Ascending aorta (tissue), 2 donors: ENCODE measurements at places on chromosomes 5 and 9.

- DNase-seq = no peak
Measured at GRCh38 chr9:125650271-125650737, 56.7 kb downstream of the MAPKAP1 start.

GRCh38 chr5:548256-548655, 24.0 kb upstream of the SLC9A3 start:
- DNase-seq = peak; percentile 63

GRCh38 chr5:127667926-127668325, 19.0 kb downstream of the CTXN3 start:
- no peak for DNase-seq

DNA sequence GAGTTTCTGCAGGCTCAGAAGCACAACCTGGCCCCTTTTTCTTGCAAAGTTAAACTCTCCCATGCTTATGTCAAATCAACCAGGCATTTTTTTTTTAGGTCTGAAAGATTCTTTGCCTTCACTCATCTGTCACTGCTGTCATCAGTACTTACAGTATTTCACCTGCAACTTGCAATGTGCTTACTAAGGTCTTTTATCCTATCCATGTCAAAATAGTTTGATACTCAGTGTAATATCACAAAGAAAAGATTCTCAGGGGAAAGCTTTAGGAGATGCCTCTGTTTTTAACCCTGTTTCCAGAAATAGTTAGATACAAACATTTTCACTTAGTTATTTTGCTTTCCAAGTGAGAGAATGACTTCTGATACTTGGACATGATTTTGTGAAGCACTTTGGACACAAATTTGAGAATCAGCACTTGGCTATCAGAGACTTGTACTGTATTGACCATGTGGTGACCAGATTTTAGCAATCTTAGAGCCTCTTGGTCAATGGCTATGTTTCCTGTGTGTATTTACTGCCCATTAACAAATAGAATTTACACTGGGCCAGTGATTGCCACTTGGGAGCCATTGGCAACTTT, 428.2 kb downstream of the IRX1 start:
- no peak for DNase-seq

GRCh38 chr9:129403779-129404620, 216.9 kb downstream of the C9orf50 start:
- no peak for DNase-seq

GRCh38 chr5:168865968-168866367, 286.8 kb upstream of the PANK3 start:
- DNase-seq = no peak

- DNase-seq = no peak
Measured at GRCh38 chr9:22054076-22054475, 45.0 kb upstream of the CDKN2B start.

- no peak for DNase-seq
Measured at GRCh38 chr5:35325836-35326235, 95.5 kb upstream of the PRLR start.

DNA sequence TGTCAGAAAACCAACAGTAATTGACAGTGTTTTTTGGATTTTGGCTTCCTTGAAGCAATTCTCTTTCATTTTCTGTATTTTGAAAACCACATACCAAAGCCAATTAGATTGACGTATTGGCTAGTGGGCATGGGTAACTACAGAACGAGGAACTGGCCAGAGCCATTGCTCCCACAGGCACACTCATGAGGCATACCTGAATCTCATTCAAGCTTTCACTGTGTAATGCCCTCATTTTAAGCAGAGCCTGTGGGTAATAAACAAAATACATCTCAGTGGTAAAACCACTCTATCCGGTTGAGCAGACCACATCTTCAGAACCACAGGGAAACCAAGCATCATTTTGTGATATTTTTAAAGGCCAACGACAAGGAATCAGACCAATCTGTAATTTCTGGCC, 394.1 kb downstream of the ZNF608 start:
- DNase-seq = no peak

DNA sequence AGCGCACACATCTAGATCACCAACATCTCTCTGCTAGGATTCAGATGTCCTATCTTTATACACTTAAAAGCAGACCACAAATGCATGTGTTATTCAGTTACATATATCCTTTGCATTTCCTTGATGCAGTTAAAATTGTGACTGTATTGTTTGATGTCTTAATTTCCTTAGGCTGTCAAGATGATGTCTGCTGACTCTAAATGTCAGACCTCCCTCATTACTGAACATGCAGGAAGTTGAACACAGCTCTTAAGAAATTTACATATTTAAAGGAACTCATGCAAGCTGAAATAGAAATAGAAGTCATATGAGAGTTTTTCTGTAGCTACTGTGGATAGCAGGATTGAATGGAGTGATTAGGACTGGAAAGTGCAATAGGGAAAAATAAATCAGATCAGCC, 336.5 kb upstream of the SEMA6A start:
- DNase-seq = no peak

DNA sequence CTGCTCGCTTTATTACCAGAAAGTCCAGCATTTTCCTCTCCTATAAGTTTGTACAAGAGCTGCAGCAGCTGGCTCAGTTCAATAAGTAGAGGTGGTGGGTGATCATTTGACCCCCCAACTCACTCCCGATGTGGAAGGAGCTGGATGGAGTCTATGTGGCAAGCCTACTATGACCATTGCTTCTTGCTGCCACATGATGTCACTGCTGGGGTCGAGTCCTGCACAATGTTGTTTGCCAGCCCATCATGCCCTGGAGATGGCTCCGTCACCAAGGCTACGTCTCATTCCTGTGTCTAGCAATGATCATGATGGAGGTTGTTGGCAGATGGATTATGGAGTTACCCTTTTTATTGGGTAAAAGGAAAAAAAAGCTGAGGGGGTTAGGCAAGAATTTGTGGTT, 266.3 kb downstream of the PSAT1 start:
- DNase-seq = no peak

- DNase-seq = no peak
Measured at GRCh38 chr9:70297141-70297540, 38.4 kb downstream of the SMC5 start.

GRCh38 chr5:170849374-170849773, 12.4 kb upstream of the RANBP17 start:
- no peak for DNase-seq

DNA sequence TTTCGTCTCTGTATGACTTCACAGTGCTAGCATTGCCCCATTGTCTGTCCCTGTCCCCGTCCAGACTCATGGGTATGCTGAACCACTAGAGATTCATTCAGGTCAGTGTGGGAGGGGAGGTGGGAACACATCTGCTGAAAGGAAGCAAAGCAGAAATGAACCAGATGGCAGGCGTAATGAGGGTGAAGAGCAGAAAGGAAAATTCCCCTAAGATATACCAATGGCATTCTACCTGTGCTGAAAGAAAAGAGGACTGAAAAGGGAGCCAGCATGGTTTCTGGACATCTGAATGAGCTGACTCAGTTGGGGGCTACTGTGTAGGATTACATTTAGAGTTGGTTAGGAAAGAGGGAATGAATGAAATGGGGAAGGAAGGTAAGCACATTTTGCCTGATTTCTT, 678.7 kb downstream of the MAT2B start:
- no peak for DNase-seq

DNA sequence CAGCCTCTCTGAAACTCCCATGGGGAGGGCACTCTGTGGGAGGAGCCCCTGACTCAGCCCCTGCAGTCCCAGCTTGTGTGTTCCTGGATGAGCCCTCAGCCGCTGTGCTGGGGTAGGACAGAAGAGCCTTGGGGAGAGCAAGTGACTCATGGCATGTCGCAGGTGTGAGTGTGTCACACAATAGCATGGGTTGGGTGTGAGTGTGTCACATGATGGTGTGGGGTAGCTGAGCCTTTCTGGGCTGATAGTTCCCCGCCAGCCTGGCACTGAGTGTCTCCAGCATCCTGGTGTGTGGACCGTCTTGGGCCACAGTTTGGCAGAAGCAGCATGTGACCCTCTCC, 83.4 kb downstream of the PHF2 start:
- peak; percentile 4 for DNase-seq

DNA sequence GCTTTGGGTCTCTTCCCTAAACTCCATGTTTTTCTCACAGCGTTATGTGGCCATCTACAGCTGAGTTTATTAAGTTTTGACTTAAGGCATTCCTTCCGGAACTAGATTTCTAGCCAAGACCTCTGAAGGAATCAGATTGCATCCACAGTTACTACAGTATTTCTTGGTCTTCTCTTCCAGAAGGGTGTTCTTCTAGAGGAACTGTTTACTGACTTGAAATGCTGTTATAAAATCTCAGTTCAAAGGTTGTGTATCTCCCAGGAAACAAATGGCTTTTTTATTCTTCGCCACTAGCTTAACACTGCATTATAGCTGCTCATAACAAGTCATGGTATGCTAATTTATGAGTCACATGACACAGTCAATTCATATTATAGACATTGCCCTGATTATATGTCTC, 55.3 kb upstream of the RAD23B start:
- no peak for DNase-seq

DNA sequence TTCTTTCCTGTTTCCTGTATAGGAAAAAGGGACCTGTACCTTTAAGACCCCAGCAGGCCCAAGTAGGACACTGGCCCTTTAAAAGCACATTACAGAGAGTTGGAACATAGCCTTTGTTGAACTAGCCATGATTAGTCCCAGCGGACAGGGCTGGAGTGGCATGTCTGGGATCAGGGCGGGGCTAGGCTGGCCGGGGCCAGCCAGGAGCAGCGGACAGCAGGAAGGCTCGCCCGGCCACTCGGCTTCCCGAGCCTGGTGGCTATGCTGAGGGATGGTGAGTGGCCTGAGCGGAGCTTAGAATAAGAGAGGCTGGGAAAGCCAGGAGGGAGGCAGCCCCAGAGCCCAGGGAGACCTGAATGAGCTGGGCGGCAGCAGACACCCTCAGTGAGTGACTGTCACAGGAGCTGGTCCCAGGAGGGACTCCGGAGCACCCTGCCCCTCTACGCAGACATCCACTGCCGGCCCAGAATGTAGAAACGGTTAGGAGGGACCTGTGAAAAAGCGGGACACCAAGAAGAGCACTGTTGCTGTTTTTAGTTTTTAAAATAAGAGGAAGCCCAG, 92.1 kb downstream of the DAB2IP start:
- DNase-seq = peak; percentile 93

GRCh38 chr9:123741214-123741613, 188.7 kb downstream of the DENND1A start:
- DNase-seq = no peak

DNA sequence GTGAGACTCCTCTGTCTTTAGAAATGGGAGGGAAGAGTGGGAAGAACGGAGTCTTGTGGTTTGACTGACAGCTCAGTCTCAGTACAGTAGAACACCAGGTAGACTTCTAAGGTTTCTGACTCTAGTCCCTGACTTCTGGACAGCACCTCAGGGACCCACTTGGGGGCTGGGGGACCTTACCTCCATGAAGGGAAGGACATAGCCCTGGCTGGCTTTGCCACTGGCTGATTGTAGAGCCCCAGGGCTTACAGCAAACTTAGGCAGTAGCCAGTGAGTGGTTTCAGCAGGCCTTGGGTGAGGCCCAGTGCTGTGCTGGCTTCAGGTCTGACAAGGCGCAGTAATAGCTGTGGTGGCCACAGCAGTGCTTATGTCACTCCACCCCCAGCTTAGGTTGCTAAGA, 290.0 kb upstream of the PRR16 start:
- DNase-seq = no peak

DNA sequence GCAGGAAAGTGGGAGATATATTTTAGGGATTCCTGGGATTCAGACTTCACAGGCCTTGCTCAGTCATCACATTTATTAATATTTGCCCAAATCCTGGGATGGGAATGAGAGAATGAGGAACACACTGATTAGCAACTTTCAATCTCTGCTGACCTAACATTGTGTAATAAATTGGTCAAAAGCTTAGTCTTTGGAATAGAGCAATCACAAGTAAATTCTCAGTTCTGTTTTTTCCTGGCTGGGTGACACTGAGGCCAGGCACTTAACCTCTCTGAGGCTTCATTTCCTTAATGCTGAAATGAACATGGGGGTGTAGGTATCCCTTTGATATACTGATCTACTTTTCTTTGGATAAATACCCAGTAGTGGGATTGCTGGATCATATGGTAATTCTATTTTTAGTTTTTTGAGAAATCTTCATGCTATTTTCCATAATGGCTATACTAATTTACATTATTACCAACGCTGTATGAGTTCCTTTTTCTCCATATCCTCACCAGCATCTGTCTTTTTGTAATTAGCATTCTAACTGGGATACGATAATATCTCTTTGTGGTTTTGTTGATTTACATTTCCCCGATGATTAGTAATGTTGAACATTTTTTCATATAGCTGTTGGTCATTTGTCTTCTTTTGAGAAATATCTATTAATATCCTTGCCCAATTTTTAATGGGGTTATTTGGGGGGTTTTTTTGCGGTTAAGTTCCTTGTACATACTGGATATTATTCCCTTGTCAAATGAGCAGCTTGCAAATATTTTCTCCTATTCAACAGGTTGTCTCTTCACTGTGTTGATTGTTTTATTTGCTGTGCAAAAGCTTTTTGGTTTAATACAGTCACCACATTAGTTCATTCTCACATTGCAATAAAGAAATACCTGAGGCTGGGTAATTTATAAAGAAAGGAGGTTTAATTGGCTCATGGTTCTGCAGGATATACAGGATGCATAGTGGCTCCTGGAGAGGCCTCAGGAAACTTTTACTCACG, 36.8 kb upstream of the NIPBL start:
- DNase-seq = no peak

DNA sequence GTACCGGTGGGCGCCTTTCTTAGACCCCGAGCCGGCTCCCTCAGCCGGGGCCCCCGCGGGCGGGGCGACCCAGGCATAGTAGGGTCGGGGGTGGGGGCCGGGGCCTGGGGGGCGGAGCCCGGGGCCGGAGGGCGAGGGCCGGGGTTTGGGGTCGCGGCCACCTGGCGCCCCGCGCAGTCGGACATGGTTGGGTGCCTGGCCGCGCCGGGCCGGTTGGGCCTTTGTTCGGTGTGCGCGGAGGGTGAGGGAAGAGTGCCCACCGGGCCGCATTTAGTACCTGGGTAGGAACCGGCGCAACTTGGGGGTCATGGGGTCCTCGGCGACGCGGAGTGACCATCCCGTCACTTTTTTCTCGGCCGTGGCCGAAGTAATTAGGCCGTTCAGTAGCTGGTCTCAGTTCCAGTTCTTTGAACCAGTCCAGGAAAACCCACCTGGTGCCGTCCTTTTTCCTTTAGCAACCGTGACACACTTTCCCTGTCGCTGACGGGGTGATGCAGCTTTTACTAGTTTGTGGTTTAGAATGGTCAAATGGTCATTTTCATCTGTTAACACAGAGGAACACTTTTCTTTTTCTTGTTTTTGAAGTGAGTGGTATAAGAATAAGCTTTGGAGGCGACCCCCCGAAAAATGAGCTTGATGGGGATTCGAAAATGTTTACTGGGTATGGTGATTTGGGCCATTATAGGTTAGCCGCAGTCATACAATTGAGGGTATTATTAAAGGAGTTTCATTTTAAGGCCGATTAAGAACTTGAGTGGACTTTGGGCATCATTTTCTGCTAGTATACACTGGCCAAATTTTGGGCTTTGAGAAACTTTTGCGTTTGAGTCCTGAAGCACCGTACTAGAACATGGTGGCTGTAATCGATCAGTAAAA, 589 bp downstream of the CKS2 start:
- no peak for DNase-seq

DNA sequence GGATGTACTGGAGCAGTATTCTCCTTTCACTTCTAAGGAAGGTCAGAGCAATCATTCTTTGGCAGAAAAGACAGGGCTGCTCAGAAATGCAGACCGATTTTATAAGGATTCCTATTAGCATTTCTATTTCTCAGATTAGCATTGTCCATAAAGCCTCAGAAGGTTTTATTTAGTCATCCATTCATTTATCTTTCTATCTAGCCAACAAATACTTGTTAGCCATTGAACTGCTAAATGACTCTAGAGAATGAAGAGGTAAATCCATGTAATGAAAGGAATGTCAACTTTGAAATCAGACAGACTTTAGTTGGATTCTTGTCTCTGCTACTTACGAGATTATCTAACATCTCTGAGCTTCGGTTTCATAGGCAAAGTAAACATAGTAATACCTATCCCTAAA, 165.2 kb downstream of the SLC25A46 start:
- no peak for DNase-seq
